ENCODE measurements at places on chromosomes 2 and 18.
A peak's percentile ranks its signal among the peaks of the same experiment; 100 is the strongest.

GRCh38 chr2:8177566-8177965 lies 504.3 kb upstream of the ID2 start:
- DNase-seq, result no peak

DNA sequence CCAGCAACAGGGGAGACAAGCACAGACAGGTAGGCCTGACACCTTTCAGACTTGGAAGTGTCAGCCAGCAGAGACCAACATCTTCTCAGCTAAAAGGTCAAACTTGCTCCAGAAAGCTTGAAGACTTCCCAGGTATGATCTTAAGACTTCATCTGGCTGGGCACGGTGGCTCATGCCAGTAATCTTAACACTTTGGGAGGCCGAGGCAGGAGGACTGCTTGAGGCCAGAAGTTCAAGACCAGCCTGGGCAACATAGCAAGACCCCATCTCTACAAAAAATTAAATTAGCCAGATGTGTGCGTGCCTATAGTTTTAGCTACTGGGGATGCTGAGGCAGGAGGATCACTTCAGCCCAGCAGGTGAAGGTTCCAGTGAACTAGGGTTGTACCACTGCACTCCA lies 39.0 kb upstream of the SPRED2 start:
- DNase-seq, result no peak

DNA sequence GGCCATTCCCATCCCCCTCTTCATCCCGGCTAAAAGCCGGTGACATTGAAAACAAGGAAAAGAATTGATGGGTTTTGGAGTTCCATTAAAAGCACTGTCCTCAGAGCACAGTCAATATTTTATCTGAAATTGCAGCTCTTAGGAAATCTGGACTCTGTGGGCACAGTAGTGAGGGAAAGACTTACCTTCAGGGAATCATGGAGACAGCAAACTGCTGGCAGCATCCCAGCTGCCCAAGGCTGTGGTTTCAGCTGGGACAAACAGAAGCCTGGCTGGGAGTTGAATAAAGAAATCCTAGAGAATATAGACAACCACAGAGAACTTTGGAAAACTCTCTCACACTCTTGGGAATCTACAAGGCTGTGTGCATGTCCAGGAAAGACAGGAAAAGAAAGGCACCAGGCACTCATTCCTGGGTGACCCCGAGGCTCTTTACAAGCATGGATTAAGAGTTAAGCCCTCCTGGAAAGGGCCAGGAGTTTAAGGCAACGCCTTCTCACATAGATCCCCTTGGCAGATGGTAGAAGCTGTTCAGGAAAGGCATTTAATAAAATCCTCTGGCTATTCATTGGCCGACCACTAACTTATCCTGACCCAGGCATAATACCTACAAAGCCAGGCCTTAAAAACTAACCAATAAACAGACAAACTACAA lies 255.1 kb downstream of the MYT1L start:
- DNase-seq, result no peak

GRCh38 chr2:48844417-48845155 lies 89.1 kb upstream of the LHCGR start:
- no peak for DNase-seq

GRCh38 chr2:55489467-55490062 lies 30.0 kb upstream of the CFAP36 start:
- no peak for DNase-seq

GRCh38 chr2:217273162-217273561 lies 413.3 kb upstream of the TNP1 start:
- DNase-seq, result no peak

- DNase-seq, result peak; percentile 37
These were observed 6.1 kb downstream of the TGIF1 start for GRCh38 chr18:3455907-3456685.

DNA sequence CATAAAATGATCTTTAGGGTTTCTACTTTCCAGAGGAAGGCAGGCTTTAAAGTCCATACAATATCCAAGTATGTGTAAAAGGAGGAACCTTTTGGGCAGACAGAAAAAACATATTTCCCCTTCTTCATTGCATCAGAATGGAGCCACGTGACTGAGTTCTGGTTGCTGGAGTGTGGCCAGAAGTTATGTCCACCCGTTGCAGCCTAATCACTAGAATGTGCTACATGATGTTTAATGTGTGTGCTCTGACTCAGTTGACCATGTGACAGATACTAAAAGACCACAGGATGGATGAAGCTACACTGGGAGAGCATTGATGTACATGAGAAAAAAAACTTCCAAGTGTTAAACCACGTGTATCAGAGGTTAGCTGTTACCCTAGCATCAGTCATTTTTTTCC lies 460.9 kb downstream of the RIT2 start:
- DNase-seq, result no peak

DNA sequence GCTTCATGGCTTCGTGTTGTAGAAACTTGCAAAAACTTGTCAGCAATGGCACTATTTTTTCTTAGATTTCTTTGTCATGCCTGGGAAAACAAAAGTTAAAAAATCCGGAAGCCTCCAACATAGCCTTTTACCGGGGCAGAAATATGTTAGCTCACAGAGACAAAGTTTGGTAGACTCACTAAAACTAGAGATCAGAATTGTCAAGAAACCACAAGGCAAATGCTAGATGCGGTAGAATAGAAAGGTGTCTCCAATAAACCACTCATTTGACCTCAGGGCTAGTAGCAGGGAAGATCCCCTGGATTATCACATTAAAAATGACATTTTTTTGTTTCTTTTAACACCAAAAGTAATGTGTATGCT lies 405 bp downstream of the CASP10 start:
- no peak for DNase-seq

GRCh38 chr18:59996370-59996966 lies 96.7 kb downstream of the PMAIP1 start:
- DNase-seq, result peak; percentile 75

- DNase-seq, result no peak
These were observed 135.0 kb downstream of the EPHA4 start for GRCh38 chr2:221437056-221437455.

GRCh38 chr2:224584785-224585210 lies 365 bp downstream of the CUL3 start:
- peak; percentile 70 for DNase-seq

DNA sequence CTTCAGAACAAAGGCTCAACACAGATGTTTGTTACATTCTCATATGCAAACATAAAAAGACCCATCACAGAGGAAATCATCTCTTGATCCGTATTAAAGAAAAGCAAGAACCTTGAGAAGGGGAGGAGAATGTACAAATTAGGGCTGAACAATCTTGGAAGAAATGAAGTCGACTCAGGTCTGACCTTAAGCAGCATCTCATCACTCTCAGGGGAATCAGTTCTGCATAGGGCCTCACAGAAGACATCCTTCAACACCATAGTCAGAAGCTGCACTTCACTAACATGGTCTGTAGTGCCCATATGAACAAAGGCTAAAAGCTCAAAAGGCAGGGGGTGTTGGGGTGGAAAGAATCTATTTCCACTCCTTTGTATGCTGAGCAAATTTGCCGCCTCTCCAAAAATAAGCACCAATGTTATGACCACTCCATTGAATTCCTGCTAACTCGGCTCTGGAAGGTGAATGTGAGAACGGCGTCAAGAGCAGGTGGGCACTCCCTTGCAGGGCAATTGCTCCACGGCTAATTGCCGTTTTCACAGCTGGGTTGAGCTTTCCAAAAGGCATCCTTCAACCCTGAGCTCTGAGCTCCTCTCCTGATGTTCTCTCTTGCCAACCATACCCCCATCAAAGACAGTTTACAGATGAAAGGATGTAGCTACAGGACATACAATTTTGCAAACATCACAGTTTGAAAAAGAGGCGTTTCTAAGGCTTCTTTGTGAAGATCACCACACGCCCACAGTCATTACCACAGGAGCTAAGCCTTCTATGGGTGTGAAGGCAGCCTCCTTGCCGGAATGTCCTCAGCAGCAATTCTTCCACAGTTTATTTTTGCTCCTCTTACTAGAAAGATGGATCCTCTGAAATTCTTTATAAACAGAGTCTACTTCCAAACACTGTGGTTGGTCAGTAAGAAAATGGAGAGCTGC lies 10.0 kb downstream of the KLF7 start:
- no peak for DNase-seq

DNA sequence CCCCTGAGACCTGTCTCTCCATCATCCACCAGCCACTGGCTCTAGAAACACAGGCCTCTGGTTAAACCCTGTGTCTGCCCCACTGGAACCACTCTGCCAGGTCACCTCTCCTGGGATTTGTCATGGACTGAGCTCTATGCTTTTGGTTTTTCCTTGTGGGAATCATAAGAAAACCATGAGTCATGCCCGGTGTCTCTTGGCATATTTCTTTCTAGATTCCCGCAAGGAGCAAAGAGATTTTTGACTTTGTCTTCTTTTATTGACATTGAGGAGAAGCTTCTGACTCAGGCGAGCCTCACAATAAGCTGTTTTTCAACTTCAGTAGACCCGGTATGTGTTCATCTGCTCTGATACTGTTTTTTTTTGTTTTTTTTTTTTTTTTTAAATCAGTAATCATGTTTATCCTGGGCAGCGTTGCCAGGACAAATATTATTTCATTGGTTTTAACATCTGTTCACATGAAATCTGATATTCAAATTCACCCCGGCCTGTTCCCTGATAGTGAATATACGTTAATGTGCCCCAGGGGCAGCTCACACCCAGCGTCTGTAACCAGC lies 207.1 kb downstream of the ACKR3 start:
- DNase-seq, result no peak

DNA sequence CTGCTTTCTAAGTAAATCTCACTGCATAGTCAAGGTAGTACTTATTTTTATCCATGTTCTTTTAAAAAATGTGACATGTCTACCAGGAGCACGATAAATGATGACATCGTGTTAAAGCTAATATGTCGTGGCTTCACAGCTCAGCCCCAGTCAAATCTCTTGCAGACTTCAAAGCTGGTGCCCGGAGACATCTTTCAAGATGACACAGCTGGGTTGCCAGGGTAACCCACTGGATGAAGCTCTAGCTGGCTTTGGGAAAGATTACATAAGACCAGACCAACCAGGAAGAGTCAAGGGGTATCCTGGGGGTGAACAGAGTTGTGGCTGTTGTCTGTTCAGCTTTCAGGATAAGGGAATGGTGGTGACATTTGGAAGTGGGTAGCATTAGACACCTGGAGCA lies 67.8 kb downstream of the VSNL1 start:
- no peak for DNase-seq

DNA sequence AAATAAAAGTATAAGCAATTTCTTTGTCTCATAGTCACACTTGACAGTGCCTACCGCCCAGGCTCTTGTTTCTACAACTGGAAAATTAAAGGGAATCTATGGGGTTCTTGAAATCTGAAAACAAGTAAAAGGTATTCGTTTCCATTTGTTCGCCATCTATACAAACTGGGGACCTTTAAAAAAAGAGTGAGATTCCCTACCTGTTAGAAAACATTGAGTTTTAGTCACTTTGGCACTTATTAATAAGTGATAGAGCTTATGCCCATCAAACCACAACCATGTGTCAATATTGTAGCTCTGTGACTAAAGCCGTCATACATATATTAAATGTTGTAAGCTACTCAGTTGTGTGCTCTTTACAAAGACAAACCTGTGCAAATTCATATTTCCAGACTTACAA lies 13.2 kb downstream of the FN1 start:
- DNase-seq, result no peak

GRCh38 chr2:127164761-127165538 lies 55.1 kb downstream of the CYP27C1 start:
- DNase-seq, result no peak
